ENCODE measurements at places on chromosomes 13 and 19.

DNA sequence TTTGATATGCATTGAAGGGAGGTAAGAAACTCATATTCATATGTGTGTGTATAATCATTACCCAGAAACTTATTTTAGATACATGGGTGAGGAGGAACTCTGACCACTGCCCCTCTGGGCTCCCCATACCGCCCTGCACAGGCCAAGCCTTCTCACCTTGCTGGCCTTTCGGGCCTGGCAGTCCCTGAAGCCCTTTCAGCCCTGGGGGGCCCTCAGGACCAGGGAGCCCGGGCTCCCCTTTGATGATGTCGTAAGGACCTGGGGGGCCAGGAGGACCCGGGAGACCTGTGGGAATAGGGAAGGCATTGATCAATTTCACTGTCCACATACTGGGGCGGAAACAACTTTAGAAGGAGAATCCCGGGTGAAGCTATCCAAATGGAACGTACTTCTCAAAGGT lies 142.3 kb downstream of the COL4A1 start:
- DNase-seq: no peak

DNA sequence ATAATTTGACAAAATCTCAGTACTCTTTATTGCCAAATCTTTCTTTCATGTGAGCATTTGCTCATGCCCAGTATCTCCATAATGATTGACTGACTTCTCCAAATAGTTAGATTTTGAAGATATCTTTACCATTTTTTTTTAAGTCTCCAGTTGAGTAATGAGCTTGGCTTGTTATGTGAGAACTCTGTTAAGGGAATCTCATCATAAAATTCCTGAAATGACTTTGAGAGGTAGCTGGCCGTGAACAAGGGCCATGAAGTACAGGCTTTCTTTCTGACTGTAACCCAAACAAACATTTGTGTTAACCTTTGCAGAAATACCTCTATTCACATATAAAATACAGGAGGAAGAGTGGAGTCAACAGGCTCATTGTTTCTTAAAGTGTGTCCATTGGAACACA lies 449.7 kb downstream of the IRS2 start:
- DNase-seq: peak; percentile 91

GRCh38 chr13:35592457-35592856 lies 116.0 kb upstream of the MAB21L1 start:
- no peak for DNase-seq

DNA sequence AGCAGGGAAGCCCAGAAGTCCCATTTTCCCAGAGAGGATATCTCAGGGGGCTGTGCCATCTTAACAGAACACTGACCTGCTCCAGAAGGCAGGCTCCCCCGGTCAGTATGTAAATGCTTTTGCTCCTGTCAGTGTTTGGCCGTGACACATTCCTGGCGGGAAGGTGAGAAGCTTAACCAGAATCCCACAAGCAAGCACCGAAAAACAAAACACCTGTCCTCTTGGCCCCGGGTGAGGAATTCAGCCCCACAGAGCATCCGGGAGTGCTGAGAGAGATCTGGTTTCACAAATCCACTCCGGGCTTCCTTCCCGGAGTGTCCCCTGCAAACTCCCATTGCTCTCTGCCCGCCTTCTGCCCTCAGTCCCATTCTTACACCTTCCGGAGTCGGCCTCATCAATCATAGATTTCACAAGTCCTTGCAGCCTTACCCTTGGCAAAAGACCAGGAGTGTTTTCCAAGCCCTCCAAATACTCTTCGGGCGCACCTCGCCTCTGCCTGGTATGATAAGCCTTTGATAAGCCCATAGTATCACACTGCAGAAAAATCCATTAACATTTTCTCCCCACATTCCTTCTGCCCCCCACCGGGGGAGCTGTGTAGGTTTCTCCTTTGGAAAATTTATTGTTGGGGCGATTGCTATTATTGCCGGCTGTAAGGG lies 12.2 kb downstream of the TPM4 start:
- DNase-seq: no peak

DNA sequence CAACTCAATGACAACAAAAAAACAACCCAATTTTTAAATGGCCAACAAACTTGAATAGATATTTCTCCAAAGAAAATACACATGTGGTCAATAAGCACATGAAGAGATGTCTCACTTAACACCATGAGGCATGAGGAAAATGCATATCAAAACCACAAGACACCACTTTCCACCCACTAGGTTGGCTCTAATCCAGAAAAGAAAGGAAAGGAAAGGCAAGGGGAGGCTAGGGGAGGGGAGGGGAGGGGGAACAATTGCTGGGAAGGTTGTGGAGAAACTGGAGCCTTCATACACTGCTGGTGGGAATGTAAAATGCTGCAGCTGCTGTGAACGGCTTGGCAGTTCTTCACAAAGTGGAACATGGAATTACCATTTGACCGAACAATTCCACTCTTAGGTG lies 854.3 kb downstream of the UQCRFS1 start:
- no peak for DNase-seq

DNA sequence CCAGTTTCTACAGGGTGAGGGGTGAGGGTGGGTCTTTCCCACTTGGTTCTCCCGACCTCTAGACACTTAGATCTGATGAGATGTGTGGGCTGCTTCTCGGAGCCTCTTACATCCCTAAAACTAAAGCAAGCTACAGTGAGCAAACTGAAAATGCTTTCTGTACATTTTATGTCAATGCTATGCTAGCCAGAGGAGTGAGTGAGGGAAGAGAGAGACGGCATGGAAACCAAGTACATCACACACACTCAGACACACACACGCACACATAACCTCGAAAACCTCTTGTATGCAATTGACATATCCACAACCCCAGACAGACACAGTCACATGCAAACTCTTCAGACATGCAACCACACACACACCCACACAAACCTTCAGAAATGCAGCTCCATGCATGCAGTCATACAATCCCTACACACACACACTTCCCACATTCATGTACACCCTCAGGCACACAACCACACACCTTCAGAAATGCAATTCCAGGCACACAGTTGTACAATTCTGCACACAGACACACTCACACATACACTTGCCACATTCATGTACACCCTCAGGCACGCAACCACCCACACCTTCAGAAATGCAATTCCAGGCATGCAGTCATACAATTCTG lies 1.4 kb downstream of the SLC1A6 start:
- no peak for DNase-seq

- DNase-seq: no peak
These were observed 9.1 kb downstream of the LRFN3 start for GRCh38 chr19:35945121-35945790.

GRCh38 chr13:34750078-34750931 lies 191.8 kb upstream of the NBEA start:
- DNase-seq: no peak

DNA sequence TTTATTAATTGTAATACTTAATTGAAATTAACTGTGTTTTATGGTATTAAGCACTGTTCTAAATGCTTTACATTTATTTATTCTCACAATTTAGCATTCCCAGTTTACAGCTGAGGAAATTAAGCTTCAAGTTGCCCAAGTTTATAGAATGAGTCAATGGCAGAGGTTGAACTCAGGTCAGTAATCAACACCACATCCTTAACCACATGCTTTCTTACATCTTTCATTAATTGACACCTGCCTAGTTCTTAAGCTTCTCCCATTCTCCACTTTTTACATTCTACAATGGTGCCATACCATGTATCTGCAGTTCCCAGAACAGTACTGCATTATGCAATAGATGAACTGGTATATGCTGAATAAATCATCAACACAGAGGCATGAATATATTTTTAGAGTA lies 11.7 kb upstream of the RBM26 start:
- no peak for DNase-seq

DNA sequence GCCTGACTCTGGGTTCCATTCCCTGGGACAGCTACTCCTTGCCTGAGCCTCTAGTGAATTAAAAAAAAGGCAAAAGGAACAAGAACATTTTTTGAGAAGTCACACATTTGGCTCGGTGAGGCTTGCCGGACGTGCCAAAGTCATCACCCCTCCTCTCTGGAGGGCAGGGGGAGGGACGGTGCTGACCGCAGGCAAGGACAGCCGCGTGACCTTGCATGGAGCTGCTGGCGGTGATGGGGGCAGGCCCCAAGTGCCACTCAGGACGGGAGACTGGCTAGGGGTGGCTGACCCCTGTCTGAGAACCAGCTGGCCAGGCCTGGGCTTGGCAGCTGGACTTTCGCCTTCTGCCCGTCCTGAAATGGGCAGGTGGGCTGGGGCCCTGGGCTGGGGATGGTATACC lies 26.4 kb downstream of the MAP2K2 start:
- no peak for DNase-seq

GRCh38 chr13:27133889-27134288 lies 37.7 kb downstream of the USP12 start:
- DNase-seq: no peak

GRCh38 chr13:90552702-90553101 lies 794.8 kb upstream of the MIR17HG start:
- DNase-seq: no peak
